ENCODE measurements at places on chromosomes 13 and 19. TPM values are rescaled to one million over a fixed set of nuclear protein-coding genes. Genes with fewer than 3 reads are reported as not detected.
A peak's percentile ranks its signal among the peaks of the same experiment; 100 is the strongest.

DNA sequence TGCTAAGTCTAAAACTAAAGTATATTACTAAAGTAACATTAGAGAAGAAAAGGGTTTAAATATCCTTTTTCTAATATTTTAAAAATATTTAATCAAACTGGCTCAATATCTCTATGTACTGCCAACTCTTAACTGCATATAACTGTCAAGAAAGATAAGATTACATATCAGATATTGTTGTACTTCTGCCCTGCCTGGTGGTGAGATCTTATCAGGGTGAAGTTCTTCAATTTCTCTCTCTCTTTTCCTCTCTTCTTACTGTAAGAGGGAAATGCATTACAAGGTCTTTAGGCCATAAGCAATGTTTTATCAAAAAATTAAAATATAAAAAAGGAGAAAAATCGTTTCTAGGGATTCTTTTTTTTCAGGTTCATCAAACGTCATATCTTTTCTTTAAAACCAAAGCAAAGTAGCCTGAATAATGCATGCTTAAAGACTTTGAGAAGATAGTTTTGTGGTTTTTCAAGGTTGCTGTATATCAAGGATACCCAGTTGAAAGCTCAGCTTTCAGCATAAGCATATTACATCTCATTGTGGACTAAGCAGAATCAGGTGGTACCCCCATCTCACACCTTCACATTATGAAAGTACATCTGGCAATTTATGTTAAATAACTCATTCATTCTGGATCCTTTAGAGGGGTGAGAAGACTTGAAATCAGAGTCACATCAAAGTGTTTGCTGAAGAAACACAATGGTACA, 1625.7 kb upstream of the SLC10A2 start:
- H3K27ac ChIP-seq, result no peak overlapping the region
- no peaks in the 10 kb centered on the region for H3K4me1 ChIP-seq
- H3K27me3 ChIP-seq, result no peaks in the 10 kb centered on the region

DNA sequence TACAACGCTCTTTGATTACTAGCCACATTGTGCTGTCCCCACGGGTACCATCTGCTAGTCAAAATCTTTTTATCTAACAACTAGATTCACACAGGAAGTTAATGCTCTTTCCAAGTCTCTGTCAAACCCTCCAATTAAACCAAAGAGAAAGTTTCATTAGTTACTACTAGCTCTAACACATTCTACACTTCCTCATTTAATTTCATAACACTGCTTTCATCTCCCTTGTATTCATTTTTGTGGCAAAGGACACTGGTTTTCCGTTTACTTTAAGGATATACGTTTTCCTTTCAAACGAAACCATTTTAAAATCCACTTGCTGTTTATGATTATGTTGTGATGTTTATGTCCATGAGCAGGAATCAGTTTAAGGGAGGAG, 5.3 kb downstream of the DYRK1B start:
- no peak for DNase-seq
- H3K36me3 ChIP-seq, result peaks cover 10% of the 10 kb centered on the region
- peaks cover 9% of the 10 kb centered on the region for H3K4me1 ChIP-seq
- H3K27ac ChIP-seq, result no peak overlapping the region
- H3K4me3 ChIP-seq, result no peak overlapping the region
- no peaks in the 10 kb centered on the region for H3K27me3 ChIP-seq

GRCh38 chr19:31501427-31502195, 152.4 kb upstream of the TSHZ3 start:
- no peak overlapping the region for H3K27ac ChIP-seq
- no peaks in the 10 kb centered on the region for H3K36me3 ChIP-seq
- no peak for DNase-seq

DNA sequence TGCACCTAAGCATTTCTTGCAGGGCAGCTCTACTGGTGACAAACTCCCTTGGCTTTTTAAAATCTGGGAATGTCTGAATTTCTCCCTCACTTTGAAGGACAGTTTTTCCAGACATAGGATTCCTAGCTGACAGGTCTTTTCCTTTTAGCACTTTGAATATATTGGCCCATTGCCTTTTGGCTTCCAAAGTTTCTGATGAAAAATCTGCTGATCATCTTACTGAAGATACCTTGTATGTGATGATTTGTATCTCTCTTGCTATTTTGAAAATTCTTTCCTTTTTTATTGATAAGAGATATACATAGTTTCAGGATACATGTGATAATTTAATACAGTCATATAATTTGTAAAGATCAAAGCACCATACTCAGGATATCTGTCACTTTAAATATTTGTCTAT, 211.1 kb downstream of the ZIC5 start:
- H3K4me1 ChIP-seq, result no peaks in the 10 kb centered on the region
- no peak overlapping the region for H3K4me3 ChIP-seq
- H3K36me3 ChIP-seq, result no peaks in the 10 kb centered on the region
- no peak overlapping the region for H3K27ac ChIP-seq
- no peak for DNase-seq
- no peaks in the 10 kb centered on the region for H3K27me3 ChIP-seq

SGCG gene
- total RNA-seq, result 0.50 TPM

GRCh38 chr13:48839171-48839570, 136.5 kb upstream of the FNDC3A start:
- H3K27ac ChIP-seq, result no peak overlapping the region
- H3K4me3 ChIP-seq, result no peak overlapping the region
- no peaks in the 10 kb centered on the region for H3K4me1 ChIP-seq
- no peaks in the 10 kb centered on the region for H3K27me3 ChIP-seq
- DNase-seq, result no peak

LSR gene
- 87.2 TPM for total RNA-seq

DNA sequence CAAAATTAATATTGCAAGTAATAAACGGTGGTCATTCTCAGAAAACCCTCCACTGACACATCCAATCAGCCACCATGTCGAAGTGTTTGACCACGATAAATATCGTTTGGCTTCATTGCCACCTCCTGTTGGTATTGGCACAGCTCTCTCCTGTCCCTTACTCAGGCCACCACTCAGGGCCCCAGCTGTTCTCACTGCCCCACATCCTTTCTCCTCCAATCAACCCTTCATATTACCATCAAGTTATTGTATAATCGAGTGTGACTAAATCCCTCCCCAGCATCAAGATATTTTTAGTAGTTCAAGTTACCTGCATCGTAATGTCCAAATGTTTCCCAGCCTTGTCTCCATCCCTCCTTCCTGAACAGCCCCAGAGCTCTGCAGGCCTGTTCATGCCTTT, 50.4 kb downstream of the SACS start:
- no peaks in the 10 kb centered on the region for H3K36me3 ChIP-seq
- no peak overlapping the region for H3K27ac ChIP-seq
- DNase-seq, result no peak
- no peak overlapping the region for H3K4me3 ChIP-seq

GRCh38 chr13:43094901-43095300, 71.5 kb downstream of the DNAJC15 start:
- H3K4me3 ChIP-seq, result no peak overlapping the region
- H3K36me3 ChIP-seq, result no peaks in the 10 kb centered on the region
- no peak for DNase-seq
- no peaks in the 10 kb centered on the region for H3K27me3 ChIP-seq

ZNF490 gene
- total RNA-seq, result 14.3 TPM

DNA sequence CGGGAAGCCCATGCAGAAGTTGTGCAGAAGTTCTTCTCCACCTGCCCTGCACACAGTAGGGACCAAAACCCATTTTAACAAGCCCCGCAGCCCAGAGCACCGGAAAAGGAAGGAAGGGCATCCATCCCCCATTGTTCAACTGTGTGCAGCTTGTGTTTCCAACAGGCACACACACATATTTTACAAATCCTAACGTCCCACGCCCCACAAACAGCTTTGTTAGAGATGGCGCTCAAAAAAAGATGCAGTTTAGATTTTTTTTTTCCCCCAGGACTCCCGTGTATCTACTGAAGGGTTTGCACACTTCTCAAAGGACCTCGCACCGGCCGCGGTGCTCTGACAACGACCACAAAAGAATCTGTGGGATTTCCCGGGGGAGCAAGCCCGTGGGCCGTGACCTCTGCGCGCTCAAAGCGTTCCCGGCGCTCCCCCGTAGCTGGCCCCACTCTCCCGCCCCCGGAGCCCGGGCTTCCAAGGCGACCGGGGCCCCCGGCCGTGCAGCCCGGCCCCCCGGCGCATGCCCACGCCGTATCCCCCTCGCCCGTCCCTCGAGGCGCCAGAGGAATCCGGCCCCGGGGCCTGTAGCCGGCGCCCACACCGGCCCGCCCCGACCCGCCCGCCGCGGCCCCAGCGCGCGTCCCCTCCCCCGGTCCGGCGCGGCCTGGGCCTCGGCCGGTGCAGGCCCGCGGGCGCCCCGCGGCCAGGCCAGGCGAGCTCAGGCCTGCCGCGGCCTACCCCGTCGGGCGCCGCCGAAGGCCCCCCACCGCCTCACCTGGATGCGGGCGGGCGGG, 523 bp downstream of the ELAVL1 start:
- no peak overlapping the region for H3K27ac ChIP-seq
- H3K4me1 ChIP-seq, result peaks cover 37% of the 10 kb centered on the region
- H3K4me3 ChIP-seq, result peak overlapping the region; percentile 57
- no peaks in the 10 kb centered on the region for H3K27me3 ChIP-seq

SOX21 gene
- not detected for total RNA-seq

VSTM2B gene
- total RNA-seq, result not detected

GRCh38 chr13:37811441-37811840, 58.1 kb downstream of the TRPC4 start:
- no peak for DNase-seq
- H3K4me1 ChIP-seq, result no peaks in the 10 kb centered on the region
- H3K4me3 ChIP-seq, result no peak overlapping the region
- no peak overlapping the region for H3K27ac ChIP-seq
- no peaks in the 10 kb centered on the region for H3K36me3 ChIP-seq

DNA sequence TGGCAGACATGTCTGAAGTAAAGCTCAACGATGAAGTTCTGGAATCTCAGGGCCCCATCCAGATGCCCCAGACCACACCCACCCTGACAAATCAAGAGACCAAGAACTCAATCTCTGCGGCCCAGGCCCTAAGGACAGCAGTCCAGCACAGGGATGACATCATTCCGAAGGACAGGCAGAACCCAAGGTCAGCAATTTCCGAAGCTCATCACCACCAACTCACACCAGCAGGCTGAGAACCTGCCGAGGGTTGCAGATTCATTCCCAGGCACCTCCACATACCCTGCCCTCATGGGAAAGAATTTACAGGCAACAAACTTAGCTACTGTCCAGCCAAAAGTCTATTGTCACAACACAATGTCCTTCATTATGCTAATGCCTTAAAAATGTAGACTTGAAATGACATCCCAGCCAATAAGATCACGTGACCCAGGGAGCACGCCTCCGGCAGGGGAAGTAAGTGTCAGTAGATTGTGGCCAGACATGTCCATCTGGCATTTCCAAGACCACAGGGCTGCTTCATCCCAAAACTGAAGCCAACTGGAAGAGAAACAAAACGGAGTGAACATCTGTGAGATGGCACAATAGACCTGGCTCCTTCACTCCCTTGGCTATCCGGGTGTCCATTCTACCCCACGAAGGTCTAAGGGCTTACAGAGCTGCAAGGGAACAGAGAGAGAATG, 98.8 kb downstream of the CRYL1 start:
- DNase-seq, result no peak
- H3K27ac ChIP-seq, result no peak overlapping the region
- H3K4me1 ChIP-seq, result peaks cover 14% of the 10 kb centered on the region
- peaks cover 32% of the 10 kb centered on the region for H3K36me3 ChIP-seq

SYCN gene
- not detected for total RNA-seq

- H3K4me3 ChIP-seq, result no peak overlapping the region
- H3K36me3 ChIP-seq, result no peaks in the 10 kb centered on the region
- DNase-seq, result no peak
- no peaks in the 10 kb centered on the region for H3K4me1 ChIP-seq
Measured at GRCh38 chr13:37618554-37618953, 20.0 kb upstream of the POSTN start.
